Activated naive CD4-positive, alpha-beta T cell treated with anti-CD3 and anti-CD28 coated beads, Interleukin-2, amount 10 ng/mL, durations not matched to agents 7 days and 5 days (primary cell): ENCODE measurements at places on chromosomes 11 and 22.

- no peak for DNase-seq
These were observed 73.7 kb upstream of the AMOTL1 start for GRCh38 chr11:94694309-94695060.

GRCh38 chr11:44066732-44067141 is 667 bp downstream of the ACCS start:
- DNase-seq: no peak

DNA sequence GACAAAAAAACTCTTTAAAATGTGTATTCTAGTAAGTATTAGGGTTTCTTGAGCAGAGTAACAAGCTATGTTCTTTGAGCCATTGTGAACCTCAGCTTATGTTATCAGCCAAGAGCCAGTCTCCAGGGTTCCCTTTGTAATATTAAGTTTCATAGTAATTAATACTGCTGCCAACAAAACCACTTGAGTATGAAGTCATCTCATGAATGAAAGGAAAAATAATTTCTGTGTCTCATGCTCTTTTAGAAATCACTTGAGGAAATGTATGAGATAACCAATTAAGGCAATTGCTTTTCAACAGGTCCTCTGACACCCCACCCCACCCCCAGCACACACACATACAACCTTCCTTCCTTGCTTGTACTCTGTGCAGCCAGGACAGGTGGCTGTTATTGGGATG is 59.9 kb downstream of the BBOX1 start:
- DNase-seq: no peak

DNA sequence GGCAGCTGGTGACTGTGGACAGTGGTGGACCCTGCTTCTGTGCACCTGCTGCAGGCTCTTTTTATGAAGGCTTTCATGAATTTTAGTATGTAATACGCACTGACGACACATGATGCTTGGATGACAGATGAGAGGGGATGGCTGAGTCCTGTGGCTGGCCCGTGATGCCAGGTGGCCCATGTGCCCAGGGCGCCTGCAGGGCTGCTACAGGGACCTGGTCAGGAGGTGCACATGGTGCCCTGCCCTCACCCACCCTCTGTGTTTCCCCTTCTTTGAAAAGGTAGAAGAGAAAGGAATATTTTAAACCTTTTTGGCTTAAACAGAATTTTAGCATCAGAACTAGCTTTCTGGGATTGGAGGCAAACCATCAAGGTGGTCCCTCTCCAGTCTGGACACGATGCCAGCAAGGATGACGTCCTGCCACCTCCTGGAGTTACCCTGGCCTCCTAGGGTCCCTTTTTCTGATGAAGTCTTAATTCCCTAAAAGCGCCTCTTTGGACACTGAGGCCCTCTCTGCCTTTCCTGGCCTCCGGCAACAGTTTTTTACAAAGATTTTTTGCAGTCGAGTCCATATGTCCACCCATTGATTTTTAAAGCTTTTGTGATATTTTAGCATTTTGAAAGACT is 5.4 kb upstream of the RANBP1 start:
- no peak for DNase-seq

- DNase-seq: no peak
These were observed 203.9 kb downstream of the RAB38 start for GRCh38 chr11:87971354-87971753.

DNA sequence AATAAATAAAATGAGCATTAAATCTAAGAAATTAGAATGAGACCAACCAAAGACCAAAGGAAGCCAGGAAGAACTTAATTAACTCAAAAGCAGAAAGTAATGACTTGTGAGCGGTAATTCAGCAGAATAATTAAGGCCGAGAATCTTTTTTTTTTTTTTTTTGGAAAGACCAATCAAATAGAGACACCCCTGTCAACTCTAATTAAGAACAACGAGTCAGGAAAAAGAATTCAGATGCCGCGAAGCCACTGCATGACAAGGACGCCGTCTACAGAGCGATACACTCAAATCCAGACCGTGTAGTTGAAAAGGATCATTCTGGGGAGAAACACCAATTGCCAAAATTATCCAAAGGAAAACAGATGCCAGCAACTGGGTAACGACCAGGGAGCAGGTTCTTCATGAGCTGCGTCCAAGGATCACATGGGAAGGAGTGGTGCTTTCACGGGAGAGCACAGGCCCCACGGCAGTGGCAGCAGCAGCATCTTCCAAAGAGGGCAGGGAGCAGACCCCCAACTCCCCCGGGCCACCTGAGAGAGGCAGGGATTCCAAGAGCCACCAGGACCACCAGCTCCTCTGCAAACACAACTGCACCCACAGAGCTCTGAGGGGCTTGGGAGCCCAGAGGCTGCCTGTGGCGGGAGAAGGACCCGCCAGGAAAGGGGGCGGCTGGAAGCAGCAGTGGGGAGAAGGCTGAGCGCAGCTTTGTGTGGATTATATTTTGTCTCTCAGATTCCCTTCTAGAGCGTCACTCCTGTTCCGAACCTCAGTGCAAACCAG is 469.8 kb downstream of the BRD1 start:
- DNase-seq: no peak

DNA sequence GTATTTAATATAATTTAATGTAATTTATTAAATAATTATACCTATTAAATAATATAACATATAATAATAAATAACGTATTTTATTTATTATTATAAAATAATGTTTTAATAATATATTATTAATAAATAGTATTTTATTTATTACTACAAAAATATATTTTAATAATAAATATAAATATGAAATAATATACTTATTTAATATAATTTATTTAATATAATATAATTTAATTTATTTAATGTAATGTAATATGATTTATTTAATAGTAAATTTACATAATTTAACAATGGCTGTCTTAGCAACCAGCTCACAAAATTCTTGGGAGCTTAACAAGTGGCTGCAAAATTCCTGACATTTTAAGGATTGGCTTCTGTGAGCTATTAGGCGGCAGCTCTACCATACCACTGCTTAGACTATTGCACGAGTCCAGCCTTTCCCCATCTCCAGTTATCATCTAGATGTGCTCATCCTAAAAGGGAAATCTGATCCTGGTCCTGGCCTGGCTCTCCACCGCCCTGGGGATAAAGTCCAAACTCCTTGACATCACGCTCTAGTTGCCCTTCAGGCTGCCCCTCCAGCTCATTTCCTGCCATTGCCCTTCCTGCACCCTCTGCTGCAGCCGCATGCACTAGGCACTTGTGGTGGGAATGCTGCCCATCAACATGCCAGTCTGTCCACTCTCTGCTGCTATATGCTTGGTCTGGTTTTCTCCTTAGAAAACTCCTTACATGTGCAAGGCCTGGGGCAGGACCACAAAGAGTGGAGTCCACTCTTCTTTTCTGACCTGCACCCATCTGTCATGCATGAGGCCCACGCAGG is 9.8 kb downstream of the MMP20 start:
- no peak for DNase-seq

DNA sequence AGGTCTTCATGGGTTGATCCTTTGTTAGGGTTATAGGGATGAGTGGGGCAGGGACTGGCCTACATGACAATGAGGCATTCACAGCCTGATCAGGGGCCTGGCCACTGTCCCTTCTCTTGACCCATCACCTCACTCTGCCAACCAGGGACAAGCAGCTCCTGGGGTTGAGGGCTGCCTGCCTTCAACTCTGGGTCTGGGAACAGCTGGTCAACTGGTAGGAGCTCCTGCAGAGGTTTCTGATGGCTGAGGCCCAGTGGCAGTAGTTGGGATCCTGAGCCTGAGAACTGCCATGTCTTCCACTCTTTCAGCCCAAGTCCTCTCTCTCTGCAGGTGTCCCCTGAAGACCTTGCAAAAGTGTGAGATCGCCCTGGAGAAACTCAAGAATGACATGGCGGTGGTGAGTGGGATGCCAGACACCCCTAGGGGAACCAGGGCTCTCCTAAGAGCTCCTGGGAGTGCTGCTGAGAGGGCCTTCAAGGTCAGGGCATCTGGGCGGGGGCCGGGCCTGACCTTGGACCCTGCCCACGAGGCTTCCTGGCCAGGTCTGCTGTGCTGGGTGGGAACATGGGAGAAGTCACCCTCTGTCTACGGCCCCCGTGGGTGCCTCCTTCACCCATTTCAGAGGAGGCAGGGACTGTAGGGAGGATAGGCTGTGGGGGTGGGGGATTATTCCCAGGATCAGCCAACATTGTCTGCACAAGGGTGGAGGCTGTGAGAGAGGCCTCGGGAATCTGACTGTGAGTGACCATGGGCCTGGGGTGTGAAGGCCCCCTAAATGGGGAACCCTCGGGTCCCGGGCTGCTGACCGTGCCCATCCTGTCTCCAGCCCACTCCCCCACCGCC is 76.8 kb downstream of the MED15 start:
- no peak for DNase-seq

GRCh38 chr11:126011265-126011664 is 51.4 kb downstream of the CDON start:
- no peak for DNase-seq
